ENCODE measurements at places on chromosomes 6 and 20.

DNA sequence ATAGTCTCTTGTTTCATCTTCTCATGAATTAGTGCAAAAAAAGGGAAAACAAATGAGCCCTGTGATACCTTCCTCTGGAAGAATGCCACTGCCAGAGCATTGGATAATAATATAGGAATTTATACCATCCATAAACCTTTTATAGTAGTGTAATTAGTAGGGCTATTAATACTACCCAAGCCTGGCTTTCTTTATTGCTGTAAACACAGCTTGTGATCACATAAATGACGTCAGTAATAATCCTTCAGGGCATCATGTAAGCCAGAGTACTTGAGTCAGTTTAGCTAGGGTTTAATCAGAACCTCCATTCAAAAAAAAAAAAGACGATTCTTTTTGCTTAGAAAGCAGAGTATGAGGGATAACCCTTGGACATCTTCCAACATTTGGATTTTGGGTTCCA is 264.8 kb downstream of the SLC35F1 start:
- no peak for DNase-seq

- DNase-seq, result no peak
Measured at GRCh38 chr6:46010771-46011170, 4.9 kb downstream of the CLIC5 start.

- no peak for DNase-seq
Measured at GRCh38 chr6:1860756-1861348, 251.1 kb downstream of the FOXC1 start.

GRCh38 chr6:149948011-149948410 is 6.2 kb downstream of the ULBP2 start:
- DNase-seq, result no peak

- peak; percentile 71 for DNase-seq
Measured at GRCh38 chr6:136226027-136226673, 24.0 kb downstream of the MTFR2 start.

- DNase-seq, result no peak
Measured at GRCh38 chr6:134599079-134599478, 281.2 kb upstream of the SGK1 start.

DNA sequence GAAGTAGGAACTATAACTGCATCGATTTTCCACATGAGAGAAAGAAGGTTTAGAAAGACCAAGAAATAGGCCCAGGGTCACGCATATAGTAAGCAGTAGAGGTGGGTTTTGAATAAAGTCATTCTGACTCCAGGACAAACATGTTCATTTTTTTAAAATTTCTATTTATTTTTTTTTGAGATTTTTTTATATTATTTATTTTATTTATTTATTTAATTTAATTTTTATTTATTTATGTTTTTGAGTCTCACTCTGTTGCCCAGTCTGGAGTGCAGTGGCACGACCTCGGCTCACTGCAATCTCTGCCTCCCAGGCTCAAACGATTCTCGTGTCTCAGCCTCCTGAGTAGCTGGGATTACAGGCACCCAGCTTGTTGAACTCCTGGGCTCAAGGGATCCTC is 13.2 kb upstream of the SEC63 start:
- no peak for DNase-seq

DNA sequence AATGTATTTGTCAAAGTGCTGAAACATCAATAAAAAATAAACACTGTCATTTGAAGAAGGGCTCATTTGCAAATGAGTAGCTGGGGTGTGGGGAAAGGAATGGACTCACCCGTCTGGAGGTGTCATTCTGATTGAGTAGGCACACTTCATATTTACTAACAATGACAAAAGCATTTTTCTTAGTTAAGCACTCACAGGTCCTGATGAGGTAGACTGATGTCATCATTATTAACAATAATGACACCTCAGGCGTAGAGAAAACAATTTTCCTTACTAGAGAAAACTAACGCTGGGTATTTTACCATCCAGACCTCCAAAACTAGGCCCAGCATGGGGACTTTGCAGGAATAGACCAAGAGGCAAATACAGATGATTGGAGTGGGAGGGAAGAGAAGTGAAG is 76.0 kb downstream of the UNC5CL start:
- DNase-seq, result no peak

DNA sequence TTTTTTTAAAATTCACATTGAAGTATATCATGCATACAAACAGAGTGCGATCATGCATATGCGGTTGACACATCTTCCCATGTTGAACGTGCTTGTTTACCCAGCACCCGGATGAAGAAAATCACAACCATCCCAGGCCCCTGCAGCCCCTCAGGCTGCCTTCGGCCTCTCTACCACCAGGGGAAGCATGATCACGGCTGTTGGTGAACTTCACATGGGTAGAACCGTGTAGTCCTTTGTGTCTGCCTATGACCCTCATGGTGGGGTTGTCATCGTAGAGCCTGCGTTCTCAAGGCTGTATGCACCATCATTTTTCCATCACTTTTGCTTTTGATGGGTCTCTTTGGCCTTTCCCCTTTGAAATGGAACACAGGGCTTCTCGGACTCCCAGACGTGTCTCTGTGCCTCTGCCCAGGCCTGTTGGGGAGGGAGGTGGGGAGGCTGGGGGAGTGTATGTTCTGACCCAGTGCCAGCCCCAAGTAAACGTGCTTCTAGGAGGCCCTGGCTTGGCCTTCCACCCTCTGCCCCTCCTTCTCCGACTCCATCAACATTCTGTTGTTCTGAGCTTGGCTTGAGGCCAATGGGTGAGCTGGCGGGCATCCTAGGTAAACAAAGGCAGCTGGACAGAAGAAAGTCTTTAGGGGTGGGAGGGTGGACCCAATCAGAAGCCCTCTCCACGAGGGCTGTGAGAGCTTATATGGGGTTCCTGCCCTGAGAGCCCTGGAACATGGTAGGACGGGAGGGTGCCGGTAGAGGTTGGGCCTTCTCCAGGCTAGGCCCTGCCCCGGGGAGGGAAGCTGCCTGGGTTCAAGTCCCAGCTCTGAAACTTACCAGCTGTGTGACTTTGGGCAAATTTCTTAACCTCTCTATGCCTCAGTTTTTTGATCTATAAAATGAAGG is 39.7 kb downstream of the TGM2 start:
- DNase-seq, result no peak

- DNase-seq, result peak; percentile 13
Measured at GRCh38 chr6:88177961-88178464, 11.9 kb upstream of the CNR1 start.

GRCh38 chr6:87099472-87099871 is 4.6 kb upstream of the CGA start:
- no peak for DNase-seq
